ENCODE measurements at places on chromosomes 6 and 20. TPM values are rescaled to one million over a fixed set of nuclear protein-coding genes. Genes with fewer than 3 reads are reported as not detected.

KIF13A gene
- total RNA-seq: 65.8 TPM

CRIP3 gene
- total RNA-seq: not detected

CD93 gene
- 413 TPM for total RNA-seq

GSTA2 gene
- total RNA-seq: not detected

C4B gene
- total RNA-seq: 6.5 TPM

CCN6 gene
- not detected for total RNA-seq

RSPH4A gene
- total RNA-seq: 0.18 TPM

SEMG1 gene
- not detected for total RNA-seq

MAS1 gene
- not detected for total RNA-seq

RHAG gene
- not detected for total RNA-seq

SSTR4 gene
- not detected for total RNA-seq

FOXC1 gene
- total RNA-seq: 15.9 TPM

LHFPL5 gene
- total RNA-seq: not detected

POU3F2 gene
- not detected for total RNA-seq

RIPPLY2 gene
- total RNA-seq: not detected

DNAH8 gene
- total RNA-seq: 0.97 TPM

PRSS16 gene
- total RNA-seq: not detected

COL12A1 gene
- 102 TPM for total RNA-seq

COQ3 gene
- 7.5 TPM for total RNA-seq

COX4I2 gene
- not detected for total RNA-seq

SMAP1 gene
- total RNA-seq: 24.6 TPM

STK38 gene
- total RNA-seq: 30.3 TPM

EPHA7 gene
- not detected for total RNA-seq

TXLNB gene
- total RNA-seq: 0.18 TPM

ZFP64 gene
- 31.7 TPM for total RNA-seq

MLIP gene
- total RNA-seq: 11.6 TPM

PPP1R14C gene
- total RNA-seq: not detected
